ENCODE measurements at places on chromosomes 13 and 19. TPM values are rescaled to one million over a fixed set of nuclear protein-coding genes. Genes with fewer than 3 reads are reported as not detected.

The LILRA5 gene
- total RNA-seq, result not detected

The PSMC4 gene
- 140 TPM for total RNA-seq

The MRPS31 gene
- total RNA-seq, result 46.1 TPM

The HIPK4 gene
- not detected for total RNA-seq

The NR2C2AP gene
- 46.6 TPM for total RNA-seq

The GNG7 gene
- total RNA-seq, result 1.2 TPM

The ATP8B3 gene
- total RNA-seq, result 8.4 TPM

The RNF6 gene
- 37.0 TPM for total RNA-seq

The CEACAM3 gene
- total RNA-seq, result not detected

The SH3GL1 gene
- 46.8 TPM for total RNA-seq

The CIC gene
- 66.3 TPM for total RNA-seq

The UNC13A gene
- total RNA-seq, result 0.02 TPM

All from activated CD4-positive, alpha-beta T cell treated with anti-CD3 and anti-CD28 coated beads for 36 hours (primary cell).